ENCODE measurements at places on chromosomes 1 and 21.

DNA sequence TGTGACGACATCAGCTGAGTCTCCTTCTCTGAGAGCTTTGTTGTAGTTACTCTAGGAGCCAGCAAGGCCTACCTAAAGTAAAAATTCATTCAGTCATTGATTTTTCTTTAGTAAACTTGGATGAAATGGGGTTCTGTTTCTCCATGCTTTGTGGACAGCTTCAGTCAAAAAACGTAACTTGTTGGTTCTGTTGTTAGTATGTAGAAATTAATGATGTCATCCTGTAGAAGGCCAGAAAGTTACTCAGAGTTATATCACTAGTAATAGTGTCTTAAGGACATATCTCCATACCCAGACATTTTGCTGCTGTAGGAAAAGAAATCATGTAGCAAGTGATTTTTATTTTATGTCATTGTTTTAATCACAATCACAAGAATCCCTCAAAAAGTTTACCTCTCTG lies 43.0 kb downstream of the KDM1A start:
- no peak for DNase-seq

DNA sequence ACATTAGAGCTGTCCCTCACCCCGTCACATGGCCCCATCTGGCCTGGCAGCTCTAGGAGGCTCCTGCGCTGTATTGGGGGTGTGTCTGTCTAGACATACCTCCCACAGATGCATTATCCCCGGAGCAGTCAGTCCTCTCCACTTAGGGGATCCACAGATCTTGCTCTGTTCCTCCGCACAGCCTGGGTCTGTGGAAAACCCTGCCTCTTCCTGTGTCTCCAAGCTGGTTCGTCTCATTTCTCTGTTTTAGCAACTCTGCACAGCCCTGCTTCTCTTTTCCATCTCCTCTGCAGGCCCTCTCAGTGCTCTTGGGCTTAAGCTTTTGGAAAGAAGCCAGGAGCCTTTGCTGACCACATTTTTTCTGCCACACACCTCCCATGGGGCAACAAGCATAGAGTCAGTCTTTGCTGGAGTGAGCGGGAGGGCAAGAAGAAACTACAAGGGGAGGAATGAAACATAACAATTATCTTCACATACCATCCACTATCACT lies 241.5 kb downstream of the FOXD2 start:
- DNase-seq, result no peak

- DNase-seq, result no peak
These were observed 870.5 kb upstream of the CXADR start for GRCh38 chr21:16642353-16642752.

DNA sequence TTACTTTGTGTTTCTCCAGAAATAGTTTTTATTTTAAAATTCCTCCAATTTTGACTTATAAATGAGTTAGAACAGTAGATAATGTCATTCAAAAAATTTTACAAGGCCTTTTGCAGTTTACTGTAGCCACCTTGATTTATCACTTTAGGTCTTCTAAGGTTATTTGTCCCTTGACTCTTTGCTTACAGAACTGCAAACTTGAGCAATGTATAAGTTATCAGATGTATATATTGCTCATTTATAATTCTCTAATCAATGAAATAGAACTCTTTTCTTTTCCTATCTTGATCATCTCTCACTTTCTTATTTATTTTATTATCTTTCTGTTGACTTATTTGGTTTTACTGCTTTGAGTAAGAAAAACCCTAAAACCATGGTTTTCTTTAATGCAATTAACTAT lies 5.8 kb upstream of the SPTA1 start:
- DNase-seq, result no peak

DNA sequence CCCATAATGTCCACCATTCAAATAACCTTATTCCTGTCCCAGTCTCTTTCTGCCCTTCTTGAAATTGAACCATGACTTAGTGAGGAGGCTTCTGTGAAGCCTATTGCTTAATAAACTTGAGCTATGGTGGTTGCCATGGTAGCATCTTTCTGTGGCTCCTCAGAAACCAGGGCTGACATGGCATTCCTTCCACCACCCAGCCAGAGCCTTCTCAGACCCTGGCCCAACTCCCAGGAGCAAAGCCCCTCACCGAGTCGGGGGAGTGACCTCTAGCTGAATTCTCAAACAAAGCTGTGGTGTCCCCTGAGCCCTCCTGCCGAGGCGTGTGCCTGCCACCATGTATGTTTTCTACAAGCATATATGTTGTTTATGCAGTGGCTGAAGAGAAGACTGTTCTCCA lies 259.1 kb downstream of the CACNA1E start:
- no peak for DNase-seq

DNA sequence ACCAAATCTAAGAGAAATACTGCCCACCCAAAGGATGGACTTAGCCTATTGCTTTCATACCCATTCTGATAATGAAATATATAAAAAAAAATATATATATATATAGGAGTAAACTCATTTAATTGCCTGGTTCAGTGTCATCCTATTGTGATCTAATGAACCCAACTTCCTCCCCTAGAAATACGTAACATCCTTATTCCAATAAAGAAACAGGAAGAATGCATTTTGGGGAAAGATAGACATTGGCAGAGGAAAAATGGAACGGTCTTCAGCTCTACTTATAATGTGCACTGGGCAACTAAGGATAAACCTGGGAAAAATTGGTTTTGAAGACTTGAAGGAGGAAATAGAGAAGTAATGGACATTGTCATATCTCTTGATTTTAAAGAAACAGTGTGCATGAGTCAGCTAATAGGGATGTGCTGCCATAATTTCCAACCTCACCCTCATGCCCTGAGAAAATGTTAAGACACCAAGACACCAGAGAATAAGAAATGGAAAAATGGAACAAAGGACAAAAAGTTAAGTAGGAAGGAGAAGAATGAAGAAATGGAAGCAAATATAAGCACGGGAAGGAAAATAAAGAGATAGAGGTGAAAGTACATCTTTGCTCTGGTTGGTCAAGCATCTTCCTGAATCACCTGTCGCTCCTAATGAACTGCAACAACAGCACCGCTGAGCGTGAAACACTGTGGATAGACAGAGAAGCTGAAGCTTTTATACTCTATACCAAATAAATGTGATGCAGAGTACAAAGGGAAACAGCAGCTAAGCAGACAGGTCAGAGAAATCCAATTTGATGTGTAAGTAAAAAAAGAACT lies 5.4 kb downstream of the UBR4 start:
- DNase-seq, result no peak

GRCh38 chr1:226692051-226692792 lies 46.9 kb downstream of the ITPKB start:
- no peak for DNase-seq

- no peak for DNase-seq
These were observed 20.7 kb downstream of the PHC2 start for GRCh38 chr1:33410091-33410701.

DNA sequence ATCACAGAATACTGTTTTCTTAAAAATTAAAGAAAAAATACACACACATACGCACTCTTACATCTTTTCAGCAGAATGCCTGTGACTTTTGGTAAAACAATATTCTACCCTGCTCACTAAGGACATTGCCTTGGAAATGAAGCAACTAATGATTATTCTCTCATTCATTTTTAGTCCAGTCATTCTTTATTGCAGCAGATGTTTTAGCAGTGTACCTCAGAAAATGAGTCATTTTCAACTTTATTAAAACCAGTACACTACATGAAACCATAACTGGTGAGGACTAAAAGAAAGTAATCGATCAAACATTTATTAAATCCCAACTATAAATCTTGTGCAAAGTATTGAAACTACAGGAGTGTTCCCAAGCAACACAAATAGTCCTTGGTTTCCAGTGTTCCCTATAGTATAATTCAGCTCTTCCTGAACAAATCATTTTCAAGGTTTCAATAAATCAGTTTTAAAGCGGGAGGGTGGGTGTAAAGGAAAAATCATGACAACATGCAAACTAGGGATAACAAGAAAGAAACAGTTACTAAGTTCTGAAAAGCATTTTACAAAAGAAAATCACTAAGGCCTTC lies 114.2 kb downstream of the ADGRL4 start:
- DNase-seq, result no peak

DNA sequence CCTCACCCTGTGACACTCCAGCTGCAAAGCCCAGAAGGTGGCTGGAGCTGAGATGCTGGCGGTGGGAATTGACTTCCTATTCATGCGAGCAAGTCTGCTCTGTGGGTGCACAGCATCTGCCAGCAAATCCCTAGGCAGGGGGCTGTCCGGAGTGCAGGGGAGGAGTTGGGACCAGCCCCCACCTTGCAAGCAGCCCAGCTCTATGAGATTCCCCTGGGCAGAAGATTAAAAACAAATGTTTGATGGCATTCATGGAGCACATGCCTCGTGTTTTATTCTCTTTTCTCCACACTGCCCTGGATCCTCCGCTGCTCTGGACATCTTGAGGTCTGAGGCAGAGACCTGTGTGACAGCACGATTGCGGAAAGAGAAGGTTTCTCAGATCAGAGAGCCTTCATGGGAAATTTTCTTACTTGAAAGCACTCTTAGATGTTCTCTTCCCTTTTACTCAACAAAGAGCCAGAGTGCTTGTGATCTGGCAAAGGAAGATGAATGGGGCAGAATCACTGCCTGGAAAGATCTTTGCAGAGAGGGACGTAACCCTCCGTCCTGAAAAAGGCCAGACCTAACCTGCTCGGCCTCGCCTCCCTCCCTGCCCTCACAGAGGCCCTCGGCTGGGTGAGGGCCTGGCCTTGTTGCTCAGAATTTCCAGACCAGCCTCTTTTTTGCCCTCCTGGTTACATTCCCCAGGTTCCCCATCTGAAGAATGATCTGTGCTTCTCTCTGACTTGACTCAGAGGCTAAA lies 597.1 kb downstream of the KIF26B start:
- DNase-seq, result no peak

- DNase-seq, result no peak
These were observed 131.8 kb upstream of the SGIP1 start for GRCh38 chr1:66402194-66402593.

DNA sequence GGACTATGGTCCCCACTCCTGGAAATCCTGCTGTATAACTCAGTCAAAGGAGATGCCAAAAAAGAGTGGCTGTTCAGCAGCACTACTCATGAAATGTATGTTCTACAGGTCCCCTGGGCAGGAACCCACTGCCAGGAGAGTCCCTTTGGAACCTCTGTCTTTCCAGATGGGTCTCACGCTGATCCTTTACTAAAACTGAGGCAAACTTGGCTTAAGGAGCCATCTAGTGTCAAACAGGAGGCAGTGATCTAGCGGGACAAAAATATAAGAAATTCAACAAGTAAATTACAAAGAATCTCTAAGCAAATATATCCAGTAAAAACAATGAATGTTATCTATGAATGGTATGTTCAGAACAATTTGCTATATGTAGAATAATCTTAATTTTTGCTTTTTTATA lies 80.5 kb upstream of the PRMT6 start:
- DNase-seq, result no peak

DNA sequence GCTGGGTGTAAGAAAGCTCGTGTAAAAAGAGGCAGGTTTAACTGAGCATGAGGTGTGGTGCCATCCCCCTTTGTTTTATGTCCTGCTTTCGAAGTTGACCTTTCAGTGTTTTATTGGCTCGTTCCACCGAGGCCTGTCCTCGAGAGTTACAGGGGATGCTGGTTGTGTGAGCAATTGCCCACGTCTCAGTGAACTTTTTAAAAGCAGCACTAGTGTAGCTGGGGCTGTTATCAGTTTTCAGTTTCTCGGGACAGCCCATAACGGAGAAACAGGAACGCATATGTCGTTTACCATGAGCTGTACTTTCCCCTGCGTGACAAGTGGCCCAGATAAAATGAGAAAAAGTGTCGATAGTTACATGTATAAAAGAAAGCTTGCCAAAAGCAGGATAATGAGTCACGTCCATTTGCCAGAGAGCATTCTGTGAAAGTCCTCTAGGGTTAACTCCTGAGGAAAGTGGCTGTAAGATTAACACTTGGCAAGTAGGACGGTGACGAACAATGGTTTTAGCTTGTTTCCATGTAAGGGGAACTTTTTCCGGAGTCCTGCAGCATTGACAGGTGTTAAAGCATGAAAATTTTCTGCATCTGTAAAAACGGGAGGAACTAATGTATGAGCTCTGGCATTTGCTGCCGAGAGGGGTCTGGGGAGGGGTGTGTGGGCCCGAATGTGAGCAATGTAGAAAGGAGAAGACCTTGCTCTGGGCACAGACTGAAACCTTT lies 7.8 kb upstream of the LRRC47 start:
- no peak for DNase-seq

DNA sequence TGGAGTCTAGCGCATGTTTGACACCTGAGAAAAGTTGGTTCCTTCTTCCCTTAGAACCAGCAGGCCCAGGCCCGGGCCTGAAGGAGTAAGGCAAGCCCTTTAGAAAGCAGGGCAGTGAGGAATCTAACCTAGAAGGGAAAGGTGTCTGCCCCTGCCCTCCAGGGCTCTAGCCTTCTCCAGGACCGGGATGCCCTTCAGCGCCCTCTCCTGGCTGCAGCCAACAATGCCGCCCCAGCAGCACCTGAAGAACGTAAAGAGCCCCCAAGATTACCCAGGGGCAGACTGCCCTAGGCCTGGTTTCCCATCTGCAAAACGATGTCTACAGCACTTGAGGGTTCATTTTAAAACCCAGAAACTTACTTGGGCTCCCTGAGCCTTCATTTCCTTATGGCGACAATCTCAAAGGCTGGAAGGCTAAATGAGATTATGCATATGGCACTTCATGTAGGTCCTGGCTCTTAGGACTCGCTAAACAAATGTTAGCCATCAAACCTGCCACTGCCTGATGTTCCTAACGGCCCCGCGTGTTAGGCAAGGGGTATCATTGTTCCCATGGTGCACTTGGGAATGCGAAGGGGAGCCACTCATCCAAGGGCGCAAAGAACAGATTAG lies 106.7 kb upstream of the KLHDC7A start:
- DNase-seq, result no peak

GRCh38 chr1:118219438-118219837 lies 34.4 kb upstream of the SPAG17 start:
- DNase-seq, result no peak

GRCh38 chr1:98054786-98055185 lies 134.0 kb upstream of the DPYD start:
- DNase-seq, result no peak

DNA sequence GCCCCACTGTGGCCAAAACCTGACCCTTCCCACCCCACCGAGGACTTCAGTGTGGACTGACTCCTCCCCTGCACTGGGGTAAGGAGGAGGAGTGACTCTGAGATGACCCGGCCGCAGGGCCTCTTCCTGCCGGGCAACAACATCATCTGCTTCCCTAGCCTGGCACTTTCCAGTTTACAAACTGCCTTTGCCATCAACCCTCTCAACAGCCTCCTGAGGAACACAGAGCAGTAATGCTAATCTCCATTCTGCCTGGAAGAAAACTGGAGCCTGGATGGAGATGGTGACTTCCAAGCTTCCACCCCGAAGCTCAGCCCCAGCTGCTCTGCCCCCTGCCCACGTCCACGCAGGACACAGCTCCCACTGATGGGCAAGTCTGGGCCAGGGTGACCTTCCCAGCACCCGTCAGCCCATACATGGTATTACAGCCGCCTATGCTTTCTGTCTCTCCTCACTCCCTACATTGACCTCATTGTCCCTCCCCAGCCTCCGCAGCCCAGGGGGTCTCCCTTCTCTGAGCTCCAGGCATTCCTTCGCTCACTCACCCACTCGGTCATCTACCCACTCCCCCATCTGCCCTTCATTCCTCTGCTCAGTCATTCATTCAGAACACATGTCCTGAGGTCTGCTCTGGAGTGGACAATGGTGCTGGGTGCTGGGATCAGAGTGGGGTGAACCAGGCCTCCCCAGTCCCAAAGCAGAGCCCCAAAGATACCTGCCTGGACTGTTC lies 34.2 kb downstream of the RAP1GAP start:
- DNase-seq, result no peak
